Left renal cortex interstitium (tissue), 4 donors: ENCODE measurements at places on chromosomes 16 and 17.

GRCh38 chr17:56543280-56543679, 50.2 kb upstream of the NOG start:
- DNase-seq: no peak

GRCh38 chr17:19578545-19578944, 44.9 kb downstream of the SLC47A1 start:
- DNase-seq: no peak

DNA sequence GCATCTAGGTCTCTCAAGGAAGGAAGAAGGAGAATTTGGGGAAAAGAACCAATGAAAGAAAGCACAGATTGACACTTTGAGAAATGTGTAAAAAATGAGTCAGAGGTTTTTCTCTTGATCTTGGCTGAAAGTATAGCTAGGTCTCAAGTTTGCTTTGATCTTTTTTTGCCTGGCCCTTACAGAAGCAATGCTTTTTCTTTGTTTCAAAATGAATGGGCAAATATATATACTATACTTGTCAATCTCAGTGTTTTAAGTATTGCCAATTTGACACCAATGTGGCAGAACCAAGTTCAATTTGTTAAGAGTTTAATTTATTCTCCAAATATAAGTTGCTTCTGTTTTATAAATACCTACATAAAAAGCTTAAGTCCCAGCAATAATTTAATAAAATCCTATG, 119.6 kb downstream of the PPM1E start:
- no peak for DNase-seq

- DNase-seq: no peak
Measured at GRCh38 chr16:69094501-69094900, 11.0 kb upstream of the HAS3 start.

- DNase-seq: no peak
Measured at GRCh38 chr17:8628172-8628571, 2.4 kb downstream of the MYH10 start.

GRCh38 chr16:30893417-30893743, 497 bp downstream of the BCL7C start:
- DNase-seq: no peak

DNA sequence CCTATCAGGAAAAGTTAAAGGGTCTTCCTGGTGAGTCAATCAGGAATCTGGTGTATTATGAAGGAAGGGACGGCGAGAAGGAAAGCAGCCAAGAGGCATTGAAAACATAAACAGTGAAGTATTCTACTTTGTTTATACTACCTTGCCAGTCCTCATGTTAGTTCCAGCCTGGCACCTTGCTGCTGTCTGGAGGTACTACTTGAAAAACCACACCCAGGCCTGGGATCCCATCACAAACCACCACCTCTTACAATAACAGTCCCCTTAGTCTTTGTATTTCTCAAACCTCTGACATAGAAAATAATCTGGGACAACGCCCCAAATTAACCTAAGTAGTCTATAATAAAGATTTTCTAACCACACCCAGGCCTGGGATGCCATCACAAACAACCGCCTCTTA, 676.7 kb upstream of the SOX9 start:
- no peak for DNase-seq

- DNase-seq: no peak
Measured at GRCh38 chr17:56826611-56827414, 6.9 kb downstream of the C17orf67 start.

- DNase-seq: no peak
Measured at GRCh38 chr16:55418586-55418985, 60.4 kb upstream of the MMP2 start.

GRCh38 chr16:79823639-79824038, 223.1 kb upstream of the MAF start:
- no peak for DNase-seq

- no peak for DNase-seq
Measured at GRCh38 chr16:68379472-68380347, 68.6 kb downstream of the SMPD3 start.

GRCh38 chr16:89197033-89197632, 3.2 kb downstream of the SLC22A31 start:
- no peak for DNase-seq

- no peak for DNase-seq
Measured at GRCh38 chr17:82888583-82889495, 49.0 kb upstream of the ZNF750 start.

- no peak for DNase-seq
Measured at GRCh38 chr17:57286399-57287105, 30.2 kb downstream of the MSI2 start.

DNA sequence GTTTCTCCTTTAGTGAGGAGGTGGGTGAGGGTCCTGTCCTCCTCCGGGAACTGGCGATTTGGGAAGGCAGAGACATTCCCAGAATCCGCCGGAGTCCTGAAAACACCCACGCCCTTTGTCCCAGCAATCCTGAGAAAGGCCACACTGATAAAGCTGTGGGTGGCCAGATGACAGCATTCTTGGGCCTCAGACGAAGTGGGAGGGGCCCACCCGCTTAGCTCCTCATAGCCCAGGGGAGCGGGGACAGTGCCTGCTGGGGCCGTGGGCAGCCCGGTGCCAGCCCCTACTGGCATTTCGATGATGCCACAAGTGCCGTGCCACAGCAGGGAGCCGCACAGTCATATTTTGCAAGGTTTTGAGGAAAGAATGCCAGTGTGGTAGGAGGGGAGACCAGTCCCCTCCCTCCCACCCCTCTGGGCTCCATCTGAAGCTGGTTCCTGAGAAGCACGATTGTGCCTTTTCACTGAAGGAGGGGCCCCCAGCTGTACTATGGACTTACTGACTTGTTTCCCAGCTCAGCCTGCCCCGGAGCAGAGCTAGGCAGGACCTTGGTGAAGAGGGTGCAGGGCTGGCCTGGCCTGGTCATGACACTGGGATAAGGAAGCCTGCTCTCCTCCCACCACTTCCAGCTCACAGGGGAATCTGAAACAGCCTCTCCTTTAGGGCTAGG, 20.9 kb upstream of the MPRIP start:
- no peak for DNase-seq

DNA sequence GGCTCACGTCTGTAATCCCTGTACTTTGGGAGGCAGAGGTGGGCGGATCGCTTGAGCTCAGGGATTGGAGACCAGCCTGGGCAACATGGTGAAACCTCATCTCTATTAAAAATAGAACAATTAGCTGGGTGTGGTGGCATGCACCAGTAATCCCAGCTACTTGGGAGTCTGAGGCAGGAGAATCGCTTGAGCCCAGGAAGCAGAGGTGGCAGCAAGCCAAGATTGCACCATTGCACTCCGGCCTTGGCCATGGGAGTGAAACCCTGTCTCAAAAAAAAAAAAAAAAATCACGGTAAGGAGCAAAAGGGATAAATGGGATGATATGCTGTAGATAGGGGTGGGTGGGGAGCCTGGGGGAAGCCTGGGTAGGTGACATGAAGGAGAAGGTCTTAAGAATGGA, 20.4 kb upstream of the TMEM98 start:
- no peak for DNase-seq

DNA sequence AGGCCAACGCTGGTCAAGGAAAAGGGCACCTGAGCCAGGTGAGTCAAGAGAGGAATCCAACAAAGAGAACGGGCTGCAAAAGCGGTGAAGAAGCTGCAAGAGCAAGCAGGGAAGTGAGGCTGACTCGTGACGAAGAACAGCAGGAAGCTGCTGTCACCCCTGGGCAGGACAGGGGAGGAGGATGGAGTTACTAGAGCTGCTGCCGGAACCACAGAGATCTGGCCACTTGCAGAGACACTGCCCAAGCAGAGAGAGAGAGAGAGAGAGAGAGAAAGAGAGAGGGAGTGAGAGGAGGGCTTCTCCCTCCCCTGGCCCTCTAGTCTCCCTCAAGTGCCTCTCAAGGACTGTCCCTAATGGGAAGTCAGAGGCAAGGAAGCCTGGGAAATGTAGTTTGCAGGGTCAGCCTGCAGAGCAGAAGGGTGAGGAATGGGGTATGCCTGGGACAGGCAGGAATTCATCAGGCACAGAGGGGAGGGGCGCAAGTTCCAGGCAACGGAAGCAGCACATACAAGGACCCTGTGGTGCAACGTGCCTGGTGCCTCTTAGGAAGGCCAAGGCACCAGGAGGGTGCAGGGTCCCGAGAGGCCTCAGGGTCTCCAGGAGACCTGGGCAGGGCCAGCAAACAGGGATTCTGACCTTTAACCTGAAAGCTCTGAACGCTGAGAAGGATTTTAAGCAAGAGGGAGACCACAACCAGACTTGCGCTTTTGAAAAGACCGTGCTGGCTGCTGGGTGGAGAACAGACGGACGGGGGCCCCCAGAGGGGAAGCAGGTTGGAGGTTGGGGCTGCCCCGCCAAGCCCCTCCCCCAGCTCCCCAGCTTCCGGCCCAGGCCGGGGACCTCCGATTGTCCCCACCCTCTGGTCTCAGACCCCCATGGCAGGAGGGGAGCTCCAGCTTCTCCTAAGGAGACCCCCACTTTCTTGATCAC, 45.8 kb upstream of the CIBAR2 start:
- DNase-seq: no peak

GRCh38 chr17:63601439-63602371, 1.0 kb downstream of the TACO1 start:
- DNase-seq: no peak

DNA sequence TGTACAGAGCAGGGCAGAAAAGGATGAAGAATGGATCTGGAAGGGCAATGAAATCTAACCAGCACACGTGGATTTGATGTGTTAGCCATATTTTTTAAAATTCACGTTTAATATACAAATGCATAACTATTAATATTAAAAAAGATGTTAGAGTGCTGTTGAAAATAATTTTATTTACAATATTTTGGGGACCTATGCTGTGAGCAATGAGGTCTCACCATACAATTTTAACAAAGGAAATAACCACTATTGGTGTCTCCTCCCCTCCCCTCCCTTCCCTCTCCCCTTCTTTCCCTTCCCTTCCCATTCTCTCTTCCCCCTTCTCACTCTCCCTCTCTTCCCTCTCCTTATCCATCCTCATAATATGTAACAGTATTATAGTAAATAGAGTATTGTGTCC, 64.2 kb upstream of the GPR139 start:
- DNase-seq: no peak

- DNase-seq: peak; percentile 86
Measured at GRCh38 chr16:10918294-10919002, 23.8 kb downstream of the DEXI start.

GRCh38 chr16:57239107-57239506, 6.0 kb upstream of the ARL2BP start:
- no peak for DNase-seq

DNA sequence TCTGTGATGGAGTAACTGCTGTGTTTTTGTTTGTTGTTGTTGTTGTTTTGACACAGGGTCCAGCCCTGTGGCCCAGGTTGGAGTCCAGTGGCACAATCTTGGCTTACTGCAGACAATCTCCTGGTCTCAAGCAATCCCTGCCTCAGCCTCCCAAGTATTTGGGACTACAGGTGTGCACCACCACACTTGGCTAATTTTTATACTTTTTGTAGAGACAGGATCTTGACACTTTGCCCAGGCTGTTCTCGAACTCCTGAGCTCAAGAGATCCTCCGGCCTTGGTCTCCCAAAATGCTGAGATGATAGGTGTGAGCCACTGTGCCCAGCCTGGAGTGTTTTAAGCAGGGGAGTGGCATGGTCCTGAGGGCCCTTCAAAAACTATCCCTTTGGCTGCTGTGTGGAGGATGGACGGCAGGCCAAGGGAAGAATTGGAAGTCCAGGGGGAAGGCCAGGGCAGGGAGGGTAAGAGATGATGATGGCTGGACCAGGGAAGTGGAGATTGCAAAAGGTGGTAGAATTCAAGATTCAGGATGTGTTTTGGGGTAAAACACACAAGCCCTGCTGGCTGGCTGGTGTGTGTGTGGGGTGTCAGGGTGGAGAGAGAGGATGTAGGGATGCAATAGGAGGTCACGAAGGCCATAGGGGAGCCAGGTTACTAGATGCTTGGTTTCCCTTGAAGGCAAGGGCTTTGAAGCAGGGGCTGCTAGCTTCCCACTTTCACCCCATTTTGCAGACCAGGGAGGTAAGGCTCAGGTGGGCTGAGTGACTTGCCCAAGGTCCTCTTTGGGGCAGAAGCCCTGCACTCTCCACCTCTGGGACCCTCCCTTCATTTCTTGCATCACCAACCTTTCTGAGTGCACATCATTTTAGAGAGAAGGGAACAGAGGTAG, 18.8 kb upstream of the PLLP start:
- DNase-seq: no peak

GRCh38 chr17:72342061-72342460, 221.2 kb downstream of the SOX9 start:
- no peak for DNase-seq

DNA sequence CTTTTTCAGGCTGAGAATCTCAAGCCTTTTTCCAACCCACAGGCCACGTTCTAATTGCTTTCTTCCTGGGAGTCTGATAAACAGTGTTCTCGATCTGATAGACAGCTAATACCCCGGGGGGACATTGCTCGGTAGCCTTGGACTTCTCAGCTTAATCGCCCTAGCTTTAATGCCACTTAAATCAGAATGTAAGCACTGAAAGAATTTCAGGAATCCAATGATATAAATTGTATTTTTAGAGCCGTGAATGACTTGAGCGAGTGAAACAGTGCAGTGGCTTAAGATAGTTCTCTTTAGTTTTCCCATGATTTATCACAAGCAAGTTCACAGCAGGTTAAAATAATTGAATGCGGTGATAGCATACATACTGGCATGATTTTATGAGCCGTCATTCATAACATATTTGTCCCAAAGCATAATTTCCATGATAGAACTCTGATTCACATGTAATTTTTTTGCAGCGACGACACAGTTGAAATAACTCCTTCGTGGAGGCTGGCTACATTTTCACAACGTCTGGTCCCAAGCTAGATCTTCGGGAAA, 116.1 kb upstream of the MYOCD start:
- DNase-seq: no peak
